ENCODE measurements at places on chromosomes 3 and 15.

GRCh38 chr15:77030048-77030927 lies 35.4 kb downstream of the PSTPIP1 start:
- no peak for DNase-seq
- H3K36me3 ChIP-seq: peaks cover 12% of the 10 kb centered on the region
- no peaks in the 10 kb centered on the region for H3K27me3 ChIP-seq
- H3K4me3 ChIP-seq: no peak overlapping the region

- no peak for DNase-seq
- H3K4me1 ChIP-seq: no peaks in the 10 kb centered on the region
- no peak overlapping the region for H3K4me3 ChIP-seq
- H3K27ac ChIP-seq: no peak overlapping the region
Measured at GRCh38 chr3:54888873-54889272, 39.0 kb downstream of the LRTM1 start.

GRCh38 chr3:150255413-150255812 lies 152.7 kb upstream of the TSC22D2 start:
- no peaks in the 10 kb centered on the region for H3K36me3 ChIP-seq
- H3K27me3 ChIP-seq: peaks cover 31% of the 10 kb centered on the region
- DNase-seq: no peak
- no peak overlapping the region for H3K4me3 ChIP-seq
- H3K27ac ChIP-seq: no peak overlapping the region

- H3K27me3 ChIP-seq: peaks cover 35% of the 10 kb centered on the region
- H3K4me1 ChIP-seq: no peaks in the 10 kb centered on the region
- H3K27ac ChIP-seq: no peak overlapping the region
- no peaks in the 10 kb centered on the region for H3K36me3 ChIP-seq
- H3K4me3 ChIP-seq: no peak overlapping the region
Measured at GRCh38 chr3:119177321-119177720, 3.9 kb downstream of the UPK1B start.

GRCh38 chr15:90062973-90063769 lies 39.1 kb downstream of the IDH2 start:
- peaks cover 5% of the 10 kb centered on the region for H3K36me3 ChIP-seq
- H3K4me3 ChIP-seq: peak overlapping the region; percentile 37
- DNase-seq: no peak
- peaks cover 27% of the 10 kb centered on the region for H3K4me1 ChIP-seq
- peak overlapping the region; percentile 73 for H3K27ac ChIP-seq

DNA sequence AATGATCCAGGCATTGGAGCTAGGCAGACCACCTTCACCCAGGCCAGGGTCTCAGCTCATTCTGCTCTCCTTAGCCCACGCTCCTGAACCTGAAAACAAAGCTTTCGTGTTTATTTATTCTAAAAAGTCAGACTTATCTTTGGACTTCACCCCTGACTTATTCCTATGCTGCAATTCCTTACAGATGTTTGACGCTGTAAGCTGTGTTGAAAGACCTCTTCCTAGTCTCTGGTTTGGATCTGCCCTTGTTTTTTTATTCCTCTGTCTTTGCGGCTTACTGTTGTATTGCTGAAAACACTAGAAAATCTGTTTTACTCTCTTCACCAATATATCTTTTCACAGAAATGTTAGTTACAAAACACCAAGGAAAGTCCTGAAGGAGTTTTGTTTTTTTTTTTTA lies 40.5 kb upstream of the LDHAL6B start:
- H3K27ac ChIP-seq: no peak overlapping the region
- no peak for DNase-seq
- no peak overlapping the region for H3K4me3 ChIP-seq
- H3K4me1 ChIP-seq: no peaks in the 10 kb centered on the region

- peaks cover 62% of the 10 kb centered on the region for H3K4me1 ChIP-seq
- H3K27me3 ChIP-seq: no peaks in the 10 kb centered on the region
- no peak for DNase-seq
- no peak overlapping the region for H3K4me3 ChIP-seq
- H3K27ac ChIP-seq: no peak overlapping the region
- H3K36me3 ChIP-seq: peaks cover 19% of the 10 kb centered on the region
Measured at GRCh38 chr15:44435893-44436667, 8.7 kb downstream of the CTDSPL2 start.

DNA sequence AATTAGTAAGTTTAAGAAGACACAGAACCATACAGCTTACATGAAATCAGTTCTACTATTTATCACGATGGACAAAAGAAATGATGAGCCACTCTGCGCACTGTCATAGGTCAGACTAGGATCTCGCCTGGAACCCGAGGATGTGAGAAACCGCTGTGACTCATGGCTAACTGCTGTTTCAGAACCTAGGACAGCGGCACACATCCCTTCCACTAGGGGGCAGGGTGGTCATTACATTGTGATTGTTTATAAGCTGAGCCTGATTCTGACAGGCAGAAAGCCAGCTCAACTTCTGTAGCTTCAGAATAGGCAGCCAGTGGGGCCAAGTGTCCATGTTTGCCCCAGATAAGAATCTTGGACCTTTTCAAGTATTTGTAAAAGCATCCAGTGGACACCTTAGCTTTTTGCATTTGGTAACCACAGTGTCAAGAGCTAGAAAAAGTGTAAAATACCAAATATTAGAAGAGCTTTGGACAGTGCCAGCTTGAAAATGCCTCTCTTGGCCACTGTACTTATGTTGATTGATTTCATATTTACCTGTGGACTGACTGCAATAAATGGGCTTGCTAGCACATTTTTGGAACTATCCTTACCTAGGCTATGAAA lies 115.8 kb downstream of the KBTBD8 start:
- H3K4me3 ChIP-seq: no peak overlapping the region
- H3K27ac ChIP-seq: no peak overlapping the region
- H3K4me1 ChIP-seq: no peaks in the 10 kb centered on the region
- peaks cover 49% of the 10 kb centered on the region for H3K27me3 ChIP-seq
- peaks cover 3% of the 10 kb centered on the region for H3K36me3 ChIP-seq
- peak; percentile 64 for DNase-seq

DNA sequence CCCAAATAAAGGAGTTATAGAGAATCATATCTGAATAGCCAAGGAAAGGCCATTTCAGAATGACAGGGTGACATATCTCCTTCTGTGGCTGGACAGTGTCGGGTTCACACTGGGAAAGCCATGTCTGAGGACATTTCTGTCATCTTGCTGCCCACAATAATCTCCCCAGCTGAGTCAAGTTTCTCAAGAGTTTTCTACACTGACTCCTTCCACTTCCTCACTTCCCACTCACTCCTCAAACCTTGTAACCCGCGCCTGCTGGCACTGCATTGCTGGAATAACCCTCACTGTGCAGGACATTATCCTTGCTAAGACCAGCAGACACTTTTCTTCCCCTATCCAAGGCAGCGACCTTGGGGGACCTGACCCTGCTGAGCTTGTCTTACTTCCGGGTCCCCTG lies 5.3 kb upstream of the INSYN1 start:
- H3K4me3 ChIP-seq: no peak overlapping the region
- peaks cover 30% of the 10 kb centered on the region for H3K27me3 ChIP-seq
- peaks cover 4% of the 10 kb centered on the region for H3K4me1 ChIP-seq
- H3K27ac ChIP-seq: no peak overlapping the region
- H3K36me3 ChIP-seq: no peaks in the 10 kb centered on the region

DNA sequence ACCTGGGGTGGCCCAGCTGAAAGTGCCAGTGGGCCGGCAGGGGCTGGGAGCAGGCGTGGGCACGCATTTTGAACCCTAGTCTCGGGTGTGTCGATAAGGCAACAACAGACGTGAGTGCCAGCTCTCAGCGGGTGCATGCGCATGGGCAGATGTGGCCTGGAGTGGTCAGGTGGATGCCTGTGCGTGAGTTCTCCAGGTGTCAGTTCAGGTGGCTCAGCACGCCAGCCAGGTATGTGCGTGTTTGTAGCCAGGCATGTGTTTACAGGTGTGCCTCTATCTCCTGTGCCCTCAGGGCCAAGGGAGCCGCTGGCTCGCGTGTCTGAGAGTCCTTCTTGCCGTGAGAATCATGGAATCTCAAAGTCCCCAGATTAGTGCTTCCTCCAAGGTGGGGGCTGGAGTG lies 14.8 kb downstream of the CYP1A2 start:
- DNase-seq: no peak
- peaks cover 1% of the 10 kb centered on the region for H3K36me3 ChIP-seq
- H3K4me3 ChIP-seq: no peak overlapping the region
- H3K27me3 ChIP-seq: peaks cover 10% of the 10 kb centered on the region

DNA sequence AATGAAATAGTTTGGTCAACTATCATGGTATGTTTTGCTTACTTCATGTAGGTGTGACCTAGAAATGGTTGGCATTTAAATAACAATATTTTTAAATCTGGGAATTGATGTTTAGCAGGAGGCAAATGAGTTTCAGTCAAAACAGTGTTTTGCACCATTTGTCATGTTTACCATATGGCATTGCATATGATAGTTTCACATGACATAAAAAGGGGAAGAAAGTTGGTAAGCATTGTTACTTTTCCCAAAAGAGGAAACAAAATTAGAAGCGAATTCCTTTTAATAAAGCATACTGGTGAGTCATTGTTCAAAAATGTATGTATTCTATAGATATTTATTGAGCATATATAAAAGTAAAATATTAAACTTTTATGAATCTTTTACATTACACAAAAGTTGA lies 2.3 kb downstream of the RNF13 start:
- H3K4me3 ChIP-seq: no peak overlapping the region
- no peak overlapping the region for H3K27ac ChIP-seq
- peaks cover 73% of the 10 kb centered on the region for H3K4me1 ChIP-seq
- H3K36me3 ChIP-seq: peaks cover 7% of the 10 kb centered on the region
- DNase-seq: no peak
- H3K27me3 ChIP-seq: no peaks in the 10 kb centered on the region

- H3K4me1 ChIP-seq: no peaks in the 10 kb centered on the region
- H3K36me3 ChIP-seq: no peaks in the 10 kb centered on the region
- no peak for DNase-seq
- H3K27me3 ChIP-seq: peaks cover 26% of the 10 kb centered on the region
- no peak overlapping the region for H3K4me3 ChIP-seq
- H3K27ac ChIP-seq: no peak overlapping the region
Measured at GRCh38 chr15:39269352-39269751, 311.5 kb upstream of the THBS1 start.

DNA sequence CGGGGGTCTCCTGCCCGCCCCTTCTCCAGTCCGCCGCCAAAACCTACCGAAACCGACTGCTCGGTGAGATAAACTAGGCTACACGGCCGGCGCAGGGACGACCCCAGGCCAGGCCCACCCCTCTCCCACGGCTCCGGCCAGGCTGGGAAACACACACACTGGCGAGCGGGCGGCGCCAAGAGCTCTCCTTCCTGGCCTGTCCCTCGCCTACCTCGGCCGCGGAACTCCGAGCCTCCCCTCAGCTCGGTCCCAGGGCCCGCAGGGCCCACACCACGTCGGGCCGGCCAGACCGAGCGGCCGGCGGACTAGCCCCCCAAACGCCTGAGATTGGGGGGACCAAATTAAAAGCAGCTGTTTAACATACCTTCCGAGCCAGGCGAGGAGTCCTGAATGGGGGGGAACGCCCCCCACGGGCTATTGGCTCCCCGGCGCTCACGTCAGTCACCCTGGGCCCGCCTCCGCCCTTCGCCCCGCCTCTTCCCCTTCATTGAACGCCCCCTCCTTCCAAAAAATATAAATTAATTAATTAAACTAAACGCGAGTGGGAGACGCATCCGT lies 4.0 kb upstream of the SIN3A start:
- no peaks in the 10 kb centered on the region for H3K27me3 ChIP-seq
- H3K4me3 ChIP-seq: peak overlapping the region; percentile 97
- H3K27ac ChIP-seq: peak overlapping the region; percentile 92
- peaks cover 28% of the 10 kb centered on the region for H3K4me1 ChIP-seq

GRCh38 chr15:70514251-70514650 lies 249.1 kb downstream of the UACA start:
- no peak overlapping the region for H3K4me3 ChIP-seq
- no peak overlapping the region for H3K27ac ChIP-seq
- no peaks in the 10 kb centered on the region for H3K27me3 ChIP-seq
- H3K36me3 ChIP-seq: peaks cover 2% of the 10 kb centered on the region

GRCh38 chr3:108469126-108469525 lies 41.3 kb downstream of the MYH15 start:
- H3K4me1 ChIP-seq: no peaks in the 10 kb centered on the region
- H3K4me3 ChIP-seq: no peak overlapping the region
- H3K27ac ChIP-seq: no peak overlapping the region
- no peaks in the 10 kb centered on the region for H3K27me3 ChIP-seq
- DNase-seq: no peak
